A673 (cell line): ENCODE measurements at places on chromosomes 5 and 9.

DNA sequence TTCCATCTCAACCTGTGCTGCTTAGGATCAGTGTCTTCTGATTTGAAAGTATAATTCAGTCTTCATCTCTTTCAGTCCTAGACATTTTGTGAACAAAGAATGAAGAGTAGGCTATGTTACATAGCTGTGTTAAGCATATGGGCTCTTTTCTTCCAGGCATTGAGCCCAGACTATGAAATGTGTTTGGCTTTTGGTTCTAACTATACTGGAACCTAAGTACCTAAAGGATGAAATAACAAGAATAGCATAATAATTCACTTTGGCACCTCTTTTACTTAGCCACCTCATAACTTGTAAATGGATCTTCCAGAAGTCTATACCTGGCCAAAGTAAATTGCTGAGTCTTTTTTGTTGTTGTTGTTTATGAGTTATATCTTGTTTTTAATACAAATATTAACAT is 71.4 kb downstream of the SLF1 start:
- DNase-seq = no peak

DNA sequence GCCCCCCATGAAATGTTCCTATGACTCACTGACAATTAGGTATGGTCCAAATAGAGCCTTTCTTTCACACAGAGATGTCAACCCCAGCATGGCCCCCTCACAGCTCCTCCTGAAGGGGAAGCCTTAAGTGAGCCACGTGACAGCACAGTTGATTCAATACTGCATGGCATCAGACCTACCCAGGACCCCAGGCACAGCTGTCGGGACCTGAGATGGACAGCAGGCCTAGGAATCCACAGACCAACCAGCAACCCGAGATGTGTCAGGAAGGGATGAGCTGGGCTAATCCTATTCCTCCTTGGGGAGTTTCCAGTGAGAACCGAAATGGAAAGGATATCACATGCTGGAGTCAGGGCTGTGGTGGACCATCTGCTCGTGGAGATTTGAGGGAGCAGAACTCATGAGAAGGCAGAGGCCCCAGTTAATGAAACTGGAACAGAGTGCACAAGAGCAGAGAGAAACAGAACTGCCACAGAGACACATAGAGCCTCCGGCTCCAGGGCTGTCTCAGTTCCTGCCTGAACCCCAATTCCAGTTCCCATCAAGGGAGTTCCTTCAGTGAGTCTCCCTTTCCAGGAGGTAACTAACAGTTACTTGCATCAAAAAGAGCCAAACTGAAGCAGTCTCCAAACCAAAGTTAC is 42.1 kb upstream of the SMIM23 start:
- DNase-seq = no peak

DNA sequence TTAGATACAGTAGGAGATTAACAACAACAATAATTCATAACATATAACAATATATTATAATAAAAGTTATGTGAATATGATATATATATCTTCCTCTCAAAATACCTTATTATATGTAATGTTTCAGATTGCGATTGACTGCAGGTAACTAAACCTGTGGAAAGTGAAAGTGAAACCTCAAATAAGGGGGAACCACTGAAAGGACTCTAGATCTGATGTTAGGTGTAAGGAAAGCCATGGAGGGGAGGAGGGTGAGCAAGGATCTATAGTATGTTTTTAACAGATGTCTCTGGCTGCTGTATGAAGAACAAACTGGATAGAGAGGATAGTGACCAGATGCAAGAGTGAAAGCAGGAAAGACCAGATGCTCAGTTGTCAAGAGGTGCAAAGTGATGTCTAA is 5.8 kb upstream of the FSTL4 start:
- no peak for DNase-seq

DNA sequence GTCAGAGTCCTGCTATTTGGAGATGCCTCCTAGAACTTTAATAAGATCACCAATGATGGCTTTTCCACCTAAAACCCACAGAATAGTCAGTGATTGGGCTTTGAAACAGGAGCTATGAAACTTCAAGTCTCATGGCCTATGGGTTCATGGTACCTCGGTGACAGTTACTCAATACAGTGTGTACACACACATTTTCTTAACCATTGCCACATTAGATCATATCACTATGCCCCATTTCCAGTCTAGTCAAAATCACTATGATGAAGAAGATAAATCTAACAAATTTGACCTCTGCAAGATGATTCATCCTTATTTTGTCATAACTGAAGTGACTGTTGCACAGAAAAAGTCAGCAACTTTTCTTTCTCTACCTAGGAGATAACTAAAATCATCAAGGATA is 86.8 kb upstream of the OR13F1 start:
- DNase-seq = no peak

GRCh38 chr9:33942471-33943083 is 106.1 kb downstream of the UBAP2 start:
- peak; percentile 60 for DNase-seq

- DNase-seq = no peak
Measured at GRCh38 chr9:2574203-2574602, 47.4 kb upstream of the VLDLR start.

- DNase-seq = no peak
Measured at GRCh38 chr5:172771439-172772111, 580 bp upstream of the DUSP1 start.

- DNase-seq = no peak
Measured at GRCh38 chr9:97514531-97514930, 13.1 kb downstream of the TMOD1 start.

DNA sequence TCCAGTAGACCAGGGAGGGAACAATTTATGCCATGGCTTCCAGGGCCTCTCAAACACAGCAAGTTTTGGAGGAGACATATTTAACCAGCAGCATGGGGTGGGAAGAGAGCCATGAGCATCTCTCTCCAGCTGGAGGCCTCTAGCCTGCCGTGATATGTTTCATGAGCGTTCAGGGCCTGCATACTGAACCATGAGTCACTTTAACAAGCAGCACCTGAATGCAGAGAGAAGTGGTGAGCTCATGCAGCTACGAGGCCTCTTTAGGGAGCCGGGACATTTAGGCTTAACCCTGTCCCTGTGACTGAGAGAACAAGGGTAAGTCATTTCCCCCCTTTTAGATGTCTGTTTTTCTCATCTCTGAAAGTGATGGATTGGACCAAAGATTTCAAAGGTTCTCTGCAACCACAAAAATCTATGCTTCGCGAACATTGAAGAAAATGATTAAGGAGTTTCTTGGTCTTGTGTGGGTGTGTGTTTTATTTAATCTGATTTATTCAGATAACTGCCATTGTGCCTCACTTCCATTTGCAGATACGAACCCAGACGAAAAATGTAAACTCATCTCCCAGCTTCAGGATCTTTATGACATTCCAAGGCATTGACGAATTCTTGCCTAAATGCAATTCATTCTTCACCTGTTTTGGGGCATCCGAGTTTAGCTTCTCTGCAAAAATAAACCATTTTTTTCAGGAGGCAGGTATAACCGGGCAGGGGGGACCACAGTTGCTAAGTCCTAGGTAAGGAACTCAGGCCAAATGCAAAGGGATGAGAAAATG is 157.0 kb downstream of the GABBR2 start:
- no peak for DNase-seq

DNA sequence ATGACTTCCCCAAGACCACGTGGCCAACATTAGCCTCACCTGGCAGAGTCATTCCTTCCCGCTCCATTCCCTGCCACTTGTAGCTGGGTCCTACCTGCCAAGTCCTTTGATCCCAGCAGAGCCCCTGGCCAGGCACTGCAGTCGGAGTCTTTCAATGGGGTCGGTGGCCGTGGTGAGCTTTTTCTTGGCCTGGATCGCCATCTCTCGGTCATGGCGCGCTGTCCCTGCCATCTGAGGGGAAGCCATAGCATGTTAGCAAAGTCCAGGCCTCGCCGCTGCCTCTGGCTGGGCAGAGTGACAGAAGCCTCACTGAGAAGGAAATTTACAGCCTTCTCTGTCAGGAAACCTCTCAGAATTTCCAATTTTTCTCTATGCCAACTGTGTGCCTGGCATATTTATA is 17.5 kb downstream of the CAPSL start:
- peak; percentile 21 for DNase-seq

DNA sequence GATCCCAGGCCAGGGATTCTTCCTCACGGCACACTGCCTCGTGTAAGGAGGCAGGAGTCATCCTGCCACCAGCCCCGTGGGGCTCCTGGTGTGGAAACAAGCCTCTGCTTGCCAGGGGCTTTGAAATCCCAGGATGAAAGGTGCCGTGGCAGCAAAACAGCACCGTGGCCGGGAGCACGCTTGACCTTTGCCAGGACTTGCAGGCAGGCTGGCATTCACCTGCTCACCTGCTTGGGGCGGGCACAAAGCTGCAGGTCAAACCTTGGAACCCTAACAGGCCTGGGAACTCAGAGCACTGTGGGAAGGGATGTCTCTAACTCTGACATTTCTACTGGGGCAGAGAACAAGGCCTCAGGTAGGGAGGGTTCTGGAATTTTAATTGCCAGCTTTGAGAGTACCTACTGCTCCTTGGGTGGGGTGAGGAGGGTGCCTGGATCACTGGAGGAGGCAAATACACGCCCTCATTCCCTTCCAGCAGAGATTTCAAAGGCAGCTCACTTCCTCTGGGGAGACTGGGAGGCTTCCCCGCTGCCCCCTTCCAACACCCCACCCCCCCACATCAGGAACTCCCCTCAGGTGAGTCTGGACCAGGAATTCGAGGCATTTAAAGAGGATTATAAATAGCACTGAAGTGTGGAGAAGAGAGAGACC is 45.6 kb upstream of the STXBP1 start:
- no peak for DNase-seq

GRCh38 chr5:7473668-7474215 is 77.8 kb downstream of the ADCY2 start:
- no peak for DNase-seq

- DNase-seq = no peak
Measured at GRCh38 chr5:153880106-153880505, 158.6 kb downstream of the FAM114A2 start.

- DNase-seq = no peak
Measured at GRCh38 chr5:488744-489688, 35.2 kb downstream of the SLC9A3 start.

DNA sequence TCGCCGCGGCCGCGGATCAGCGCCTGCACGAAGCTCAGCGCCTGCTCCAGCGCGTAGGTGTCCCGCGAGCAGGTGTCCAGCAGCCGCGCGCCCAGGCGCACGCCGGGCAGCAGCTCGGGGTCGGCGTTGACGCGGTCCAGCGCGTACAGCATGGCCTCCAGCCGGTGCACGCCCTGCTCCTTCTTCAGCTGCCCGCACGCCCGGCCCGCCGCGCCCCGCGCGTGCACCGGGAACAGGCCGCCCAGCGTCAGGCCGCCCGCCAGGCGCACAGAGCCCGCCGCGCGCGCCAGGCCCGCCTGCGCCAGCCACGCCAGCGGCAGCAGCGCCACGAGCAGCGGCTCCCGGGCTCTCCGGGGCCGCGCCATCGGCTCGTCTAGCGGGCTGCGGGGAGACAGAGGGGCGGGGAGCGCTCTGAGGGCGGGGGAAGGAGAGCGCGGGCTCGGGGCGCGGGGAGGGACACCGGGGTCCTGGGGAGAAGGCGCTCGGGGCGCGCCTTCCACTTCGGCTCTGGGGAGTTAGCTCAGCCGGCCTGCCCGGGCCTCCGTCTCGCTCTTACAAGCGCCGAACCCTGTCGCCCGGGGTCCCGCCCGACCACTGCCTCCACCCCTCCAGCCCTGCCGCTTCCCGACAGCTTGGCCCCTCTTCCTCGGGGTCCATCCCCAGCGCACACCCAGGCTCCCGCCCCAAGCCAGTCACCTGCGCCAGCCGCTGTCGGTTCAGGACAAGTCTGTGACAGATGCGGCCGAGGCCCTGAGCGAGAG is at the start of gene GRM6:
Gene GRM6 (minus strand): TSS at position 741 of the 761 bp plus-strand sequence. CDS start 376 bp downstream, at position 365.
- DNase-seq = no peak

GRCh38 chr5:55679556-55679955 is 32.6 kb downstream of the SLC38A9 start:
- DNase-seq = no peak

- no peak for DNase-seq
Measured at GRCh38 chr5:34009610-34010009, 1.8 kb upstream of the AMACR start.

DNA sequence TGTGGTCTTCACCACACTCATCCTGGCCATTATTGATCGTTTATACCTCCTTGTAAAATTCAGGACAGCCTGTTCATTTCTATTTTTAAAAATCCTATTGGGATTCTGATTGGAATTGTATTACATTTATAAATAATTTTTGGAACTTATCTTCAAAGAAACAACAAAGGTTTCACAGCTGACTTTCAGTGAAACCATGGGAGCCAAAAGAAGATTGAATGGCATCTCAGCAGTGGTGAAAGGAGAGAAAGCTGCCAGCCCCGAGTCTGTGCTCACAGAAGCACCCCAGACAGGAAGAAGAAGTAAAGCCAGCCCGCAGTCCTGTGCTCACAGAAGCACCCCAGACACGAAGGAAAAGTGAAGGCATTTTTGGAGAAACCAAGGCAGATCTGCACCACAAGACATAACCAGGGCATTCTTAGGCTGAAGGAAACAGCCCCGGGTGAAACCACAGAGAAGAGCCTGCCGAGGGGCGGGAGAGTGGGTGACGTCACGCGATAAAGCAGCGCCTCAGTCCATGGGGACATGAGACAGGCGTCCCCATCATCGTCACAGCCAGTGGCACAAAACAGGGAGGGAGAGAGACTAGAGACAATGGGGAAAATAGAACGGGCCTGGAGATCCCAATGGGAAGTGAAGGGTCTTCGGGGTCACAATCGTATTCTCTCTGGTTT is 42.5 kb upstream of the SLC9A3 start:
- no peak for DNase-seq

- DNase-seq = no peak
Measured at GRCh38 chr5:168648576-168648975, 69.4 kb upstream of the PANK3 start.

- DNase-seq = no peak
Measured at GRCh38 chr5:119902593-119902992, 273.2 kb downstream of the FAM170A start.

- DNase-seq = no peak
Measured at GRCh38 chr5:67792891-67793290, 422.7 kb upstream of the PIK3R1 start.

DNA sequence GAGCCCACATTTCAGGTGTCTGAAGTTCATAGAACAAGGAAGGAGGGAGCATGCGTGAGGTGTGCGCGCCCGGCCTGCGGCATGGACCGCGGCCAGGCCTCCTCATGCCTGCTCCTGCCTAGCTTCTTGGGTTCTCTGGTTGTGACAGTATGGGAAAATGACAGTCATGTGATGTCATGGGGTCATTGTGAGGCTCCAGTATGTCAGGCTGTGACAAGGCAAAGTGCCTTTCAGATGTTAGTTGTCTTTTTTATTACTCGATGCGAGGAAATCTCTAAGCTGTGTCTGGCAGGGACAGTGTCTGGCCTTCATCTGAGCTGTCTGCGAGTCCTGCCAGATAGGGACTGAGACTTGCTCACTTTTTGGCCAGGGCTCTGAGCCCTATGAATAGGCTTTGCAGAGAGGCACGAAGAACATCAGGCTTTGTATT is 13.3 kb downstream of the UCK1 start:
- DNase-seq = no peak

DNA sequence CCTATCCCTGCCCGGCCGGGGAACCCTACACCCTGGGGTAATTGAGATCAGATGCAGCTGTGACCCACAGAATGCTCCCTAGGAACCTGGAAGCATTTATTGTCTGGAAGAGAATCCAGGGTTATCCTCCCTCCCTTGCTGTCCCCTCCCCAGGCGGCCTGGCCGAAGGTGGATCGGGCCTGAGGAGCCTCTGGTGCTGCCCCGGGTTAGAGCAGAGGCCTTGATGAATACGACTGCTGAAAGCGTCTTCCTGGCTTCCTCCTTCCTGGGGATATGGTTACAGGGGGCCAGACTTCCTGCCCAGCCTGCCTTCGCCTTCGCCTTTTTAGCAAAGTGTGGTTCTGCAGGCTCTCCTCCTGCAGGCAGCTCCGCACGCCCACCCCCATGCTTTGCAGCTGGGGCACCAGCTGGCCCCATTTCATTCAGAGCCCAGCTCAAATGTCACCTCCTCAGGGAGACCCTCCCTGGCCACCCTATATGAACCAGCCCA is 22.5 kb upstream of the PTGS1 start:
- no peak for DNase-seq
